ENCODE measurements at places on chromosomes 16 and 17.
A peak's percentile ranks its signal among the peaks of the same experiment; 100 is the strongest.

- peak; percentile 86 for DNase-seq
Measured at GRCh38 chr17:76714822-76715495, 4.2 kb upstream of the MXRA7 start.

DNA sequence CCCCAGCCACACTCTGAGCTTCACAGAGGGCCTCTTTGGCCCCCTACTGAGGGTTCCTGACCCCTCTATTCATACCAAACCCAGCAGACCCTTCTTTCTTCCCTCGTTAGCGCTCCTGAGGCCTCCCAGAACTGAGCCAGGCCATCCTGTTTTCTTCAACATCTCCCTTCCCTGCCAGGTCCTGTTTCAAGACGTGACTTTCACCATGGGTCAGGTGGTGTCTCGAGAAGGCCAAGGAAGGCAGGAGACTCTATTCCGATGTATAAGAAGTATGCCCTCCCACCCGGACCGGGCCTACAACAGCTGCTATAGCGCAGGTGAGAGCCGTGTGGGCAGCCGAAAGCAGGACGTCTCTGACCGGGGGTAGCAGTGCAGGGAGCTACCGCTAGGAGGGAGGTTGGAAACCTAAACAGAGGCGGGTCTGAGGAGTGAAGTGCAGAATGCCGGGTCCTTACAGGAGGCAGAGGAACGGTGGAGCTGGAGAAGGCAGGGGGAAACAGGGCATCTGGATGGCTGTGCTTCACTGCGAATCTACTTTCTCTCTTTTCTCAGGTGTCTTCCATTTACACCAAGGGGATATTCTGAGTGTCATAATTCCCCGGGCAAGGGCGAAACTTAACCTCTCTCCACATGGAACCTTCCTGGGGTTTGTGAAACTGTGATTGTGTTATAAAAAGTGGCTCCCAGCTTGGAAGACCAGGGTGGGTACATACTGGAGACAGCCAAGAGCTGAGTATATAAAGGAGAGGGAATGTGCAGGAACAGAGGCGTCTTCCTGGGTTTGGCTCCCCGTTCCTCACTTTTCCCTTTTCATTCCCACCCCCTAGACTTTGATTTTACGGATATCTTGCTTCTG, 1.3 kb upstream of the SENP3 start:
- DNase-seq: peak; percentile 72

GRCh38 chr16:60091071-60091470, 1357.0 kb upstream of the GOT2 start:
- DNase-seq: no peak

GRCh38 chr17:82767041-82767754, 15.3 kb downstream of the TBCD start:
- peak; percentile 62 for DNase-seq

- peak; percentile 13 for DNase-seq
Measured at GRCh38 chr17:14428648-14429029, 127.8 kb downstream of the HS3ST3B1 start.

- no peak for DNase-seq
Measured at GRCh38 chr17:55726440-55726839, 3.8 kb upstream of the TMEM100 start.

- no peak for DNase-seq
Measured at GRCh38 chr17:81511554-81511803, 1.1 kb downstream of the ACTG1 start.

DNA sequence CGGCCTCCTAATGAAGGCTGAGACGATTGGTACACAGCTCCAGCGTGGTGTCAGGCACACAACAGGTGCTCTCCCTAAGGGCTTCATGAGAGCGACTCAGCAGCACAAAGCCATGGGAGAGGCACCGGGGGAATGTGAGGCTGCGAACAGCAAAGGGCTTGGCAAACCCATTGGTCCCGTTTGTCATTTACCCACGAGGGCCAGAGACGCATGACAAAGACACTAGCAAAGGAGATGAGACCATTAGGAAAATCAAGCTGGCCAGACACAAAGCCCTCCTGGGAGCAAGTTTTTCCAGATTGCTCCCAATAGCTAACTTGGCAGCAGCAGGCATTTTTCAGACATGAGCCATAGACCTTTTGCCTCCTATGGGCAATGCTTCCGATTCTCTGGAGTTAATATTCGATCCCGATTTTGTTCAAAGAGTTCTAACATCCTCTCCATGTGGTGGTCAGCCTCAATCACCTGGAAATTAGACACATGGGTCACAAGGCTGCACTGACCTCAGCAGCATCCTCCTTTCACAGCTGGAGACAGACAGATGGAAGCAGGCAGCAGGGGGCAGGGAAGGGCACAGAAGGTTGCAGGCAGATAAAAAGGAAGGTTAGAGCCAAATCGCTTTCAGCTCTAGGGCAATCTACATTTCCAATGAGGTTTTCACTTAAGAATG, 38.2 kb downstream of the TK2 start:
- DNase-seq: no peak

DNA sequence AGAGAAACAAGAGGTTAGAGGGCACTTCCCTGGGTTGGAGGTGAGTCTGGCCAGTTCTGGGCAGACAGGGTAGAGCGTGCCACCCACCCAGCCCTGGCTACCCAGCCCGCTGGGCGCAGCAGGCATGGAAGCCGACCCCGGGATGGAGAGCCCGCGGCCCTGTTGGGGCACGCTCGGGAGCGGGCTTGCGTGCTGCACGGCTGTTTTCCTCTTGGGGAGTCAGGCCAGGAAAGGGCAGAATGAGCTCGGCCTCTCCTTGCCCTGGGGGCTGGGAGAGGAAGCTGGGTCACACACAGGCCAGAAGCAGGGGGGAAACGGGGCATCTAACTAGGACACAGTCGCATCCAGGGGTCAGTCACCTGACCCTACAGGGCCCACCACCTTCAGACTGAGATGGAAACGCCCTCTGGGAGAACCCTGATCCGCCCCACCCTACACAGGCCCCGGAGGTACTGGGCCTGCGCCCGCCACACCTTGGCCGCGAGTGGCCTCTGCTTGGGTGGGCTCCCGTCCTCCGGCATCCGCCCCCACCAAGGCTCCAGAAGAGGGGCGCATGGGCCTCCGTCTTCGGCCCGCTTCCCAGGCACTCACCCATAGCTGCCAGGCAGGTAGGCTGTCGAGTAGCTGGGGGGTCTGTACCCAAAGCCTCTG, 1.2 kb downstream of the SOX15 start:
- DNase-seq: no peak

DNA sequence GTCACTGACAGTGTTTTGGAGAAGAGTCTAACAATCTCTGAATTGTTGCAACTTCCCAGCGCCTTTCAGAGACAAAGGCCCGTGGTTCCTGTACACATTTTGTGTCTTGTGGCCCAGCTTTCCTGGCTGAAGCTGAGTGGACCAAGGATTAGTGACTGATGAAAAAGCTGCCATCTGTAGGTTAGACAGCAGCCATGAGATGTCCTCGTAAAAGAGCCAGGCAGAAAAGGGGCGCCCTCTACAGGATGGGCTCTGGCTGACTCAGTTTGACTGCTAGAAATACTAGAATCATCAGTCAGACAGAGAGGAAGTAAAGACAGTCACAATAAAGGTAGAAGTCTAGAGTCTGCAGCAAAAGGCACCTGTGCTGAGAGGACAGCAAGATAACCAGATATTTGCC, 26.5 kb upstream of the NF1 start:
- peak; percentile 73 for DNase-seq

GRCh38 chr16:49785970-49786369, 69.9 kb downstream of the ZNF423 start:
- DNase-seq: no peak

DNA sequence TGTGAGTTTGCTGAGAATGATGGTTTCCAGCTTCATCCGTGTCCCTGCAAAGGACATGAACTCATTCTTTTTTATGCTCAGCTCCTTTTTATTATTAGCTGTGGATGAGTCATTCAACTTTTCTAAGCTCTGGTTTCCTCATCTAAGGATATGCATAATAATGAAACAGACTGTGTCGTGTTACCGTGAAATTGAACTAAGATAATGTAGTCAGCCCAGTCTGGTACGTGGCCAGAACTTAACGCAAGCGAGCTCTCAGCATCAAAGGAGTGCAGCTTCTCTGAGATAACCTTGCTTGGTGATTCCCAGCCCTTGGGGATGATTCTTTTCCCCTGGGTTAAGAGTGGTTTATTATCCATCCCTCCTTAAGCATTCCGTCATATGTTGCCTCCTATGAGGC, 454.3 kb upstream of the EEF2KMT start:
- no peak for DNase-seq

- DNase-seq: peak; percentile 84
Measured at GRCh38 chr17:28842282-28843012, at the start of gene FAM222B. TSS of gene FAM222B (minus strand) at chr17:28842790. CDS start at chr17:28766667, 76,123 bp downstream.

GRCh38 chr17:53516636-53517035, 306.1 kb upstream of the KIF2B start:
- DNase-seq: no peak

DNA sequence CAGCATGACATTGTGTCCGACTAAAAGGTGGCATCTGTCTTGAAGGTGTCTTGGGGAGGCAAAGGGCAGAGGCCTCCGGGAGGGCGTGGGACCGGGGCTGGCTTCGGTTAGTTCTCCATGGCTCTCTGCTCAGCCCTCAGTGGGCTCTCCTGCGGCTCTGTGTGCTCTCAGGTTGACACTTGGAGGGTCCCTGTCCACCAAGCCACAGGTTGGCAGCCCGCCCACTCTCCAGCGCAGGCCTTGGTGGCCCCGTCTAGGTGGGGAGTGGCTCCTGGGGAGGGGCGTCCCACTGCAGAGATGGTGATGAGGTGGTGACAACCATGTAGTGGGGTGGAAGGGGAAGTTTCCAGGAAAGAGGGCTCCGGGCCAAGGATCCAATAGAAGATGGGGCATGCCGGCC, 31.6 kb downstream of the ADGRG5 start:
- no peak for DNase-seq

- no peak for DNase-seq
Measured at GRCh38 chr16:78106686-78107085, 7.2 kb downstream of the WWOX start.

- no peak for DNase-seq
Measured at GRCh38 chr17:16953347-16953746, 18.6 kb downstream of the TNFRSF13B start.

DNA sequence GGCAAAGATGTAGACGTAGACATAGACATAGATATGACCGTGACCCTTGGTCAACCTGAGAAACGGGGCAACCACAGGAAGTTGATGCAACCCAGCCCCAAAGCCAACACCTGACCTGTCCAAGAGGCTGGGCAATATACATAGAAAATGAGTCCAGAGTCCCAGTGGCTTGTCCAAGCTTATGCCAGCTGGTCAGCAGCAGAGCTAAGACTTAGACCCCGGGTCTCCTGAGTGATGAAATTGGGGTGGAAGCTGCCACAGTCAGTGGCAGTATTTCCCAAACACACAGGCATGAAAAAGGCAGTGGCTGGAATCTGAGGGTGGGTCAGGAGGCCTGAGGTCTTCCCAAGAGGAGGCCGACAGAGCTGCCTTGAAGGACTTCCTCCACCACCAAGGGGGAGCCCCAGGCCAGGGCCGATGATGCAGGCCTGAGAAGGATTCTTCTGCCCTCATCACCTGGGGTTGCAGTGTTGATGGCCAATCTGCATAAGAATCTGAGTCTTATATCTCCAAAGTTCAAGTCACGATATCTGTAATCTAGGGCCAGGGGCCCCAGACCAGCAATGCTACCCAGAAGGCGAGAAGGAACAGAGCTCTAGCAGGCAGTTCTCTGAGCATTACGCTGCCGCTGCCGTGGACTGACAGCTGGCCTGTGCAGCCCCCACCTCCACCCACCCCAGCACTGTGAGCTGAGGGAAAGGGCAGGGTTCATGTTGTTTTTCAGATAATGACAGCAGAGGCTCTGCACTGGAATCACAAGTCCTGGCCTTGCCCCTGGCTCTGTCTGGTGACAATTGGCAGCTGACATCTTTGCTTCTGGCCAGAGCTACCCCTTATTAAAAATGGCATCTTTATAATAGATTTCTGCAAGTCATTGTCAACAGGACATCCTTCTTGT, 72.7 kb downstream of the GNAO1 start:
- DNase-seq: no peak

GRCh38 chr17:74274060-74274708, at the start of gene DNAI2:
TSS of gene DNAI2 (plus strand) at chr17:74274234. CDS start at chr17:74281818, 7,584 bp downstream.
- no peak for DNase-seq

DNA sequence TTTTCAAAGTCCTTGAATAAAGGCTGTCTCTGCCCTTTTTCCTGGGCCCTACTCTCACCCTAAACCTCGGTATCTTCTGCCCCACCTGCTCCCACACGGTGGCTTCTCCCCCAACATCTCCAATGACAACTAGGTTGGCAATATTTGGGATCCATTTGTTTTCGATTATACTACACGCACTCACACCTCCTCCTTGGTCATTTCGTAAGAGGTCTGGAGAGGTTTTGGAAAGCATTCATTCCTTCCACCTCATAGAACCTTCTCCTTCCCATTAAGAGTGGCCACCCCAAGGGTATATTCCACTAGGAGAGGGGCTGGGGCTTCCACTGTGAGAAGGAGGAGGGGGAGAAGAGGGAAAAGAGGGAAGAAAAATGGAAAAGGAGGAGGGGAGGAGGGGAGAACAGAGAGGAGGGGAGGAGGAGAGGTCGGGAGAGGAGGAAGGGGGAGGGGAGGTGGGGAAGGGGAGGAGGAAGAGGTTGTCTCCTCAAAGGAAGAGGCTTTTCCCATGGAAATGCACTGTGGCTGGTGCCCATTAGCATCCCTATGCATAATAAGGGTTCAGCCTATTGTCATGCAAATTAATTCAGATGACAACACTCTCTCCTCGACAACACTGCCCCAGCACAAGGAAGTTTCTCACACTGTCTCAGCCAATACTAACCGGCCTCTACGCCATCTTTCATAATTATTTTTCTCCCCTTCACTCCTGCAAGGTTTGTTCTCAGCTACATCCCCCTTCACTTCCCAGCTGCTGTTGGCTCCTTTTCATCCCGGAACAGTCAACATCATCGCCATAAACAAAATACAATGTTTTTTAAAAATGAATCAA, 30.0 kb downstream of the SOX9 start:
- no peak for DNase-seq

GRCh38 chr16:66133643-66134338, 232.7 kb upstream of the CDH5 start:
- no peak for DNase-seq

DNA sequence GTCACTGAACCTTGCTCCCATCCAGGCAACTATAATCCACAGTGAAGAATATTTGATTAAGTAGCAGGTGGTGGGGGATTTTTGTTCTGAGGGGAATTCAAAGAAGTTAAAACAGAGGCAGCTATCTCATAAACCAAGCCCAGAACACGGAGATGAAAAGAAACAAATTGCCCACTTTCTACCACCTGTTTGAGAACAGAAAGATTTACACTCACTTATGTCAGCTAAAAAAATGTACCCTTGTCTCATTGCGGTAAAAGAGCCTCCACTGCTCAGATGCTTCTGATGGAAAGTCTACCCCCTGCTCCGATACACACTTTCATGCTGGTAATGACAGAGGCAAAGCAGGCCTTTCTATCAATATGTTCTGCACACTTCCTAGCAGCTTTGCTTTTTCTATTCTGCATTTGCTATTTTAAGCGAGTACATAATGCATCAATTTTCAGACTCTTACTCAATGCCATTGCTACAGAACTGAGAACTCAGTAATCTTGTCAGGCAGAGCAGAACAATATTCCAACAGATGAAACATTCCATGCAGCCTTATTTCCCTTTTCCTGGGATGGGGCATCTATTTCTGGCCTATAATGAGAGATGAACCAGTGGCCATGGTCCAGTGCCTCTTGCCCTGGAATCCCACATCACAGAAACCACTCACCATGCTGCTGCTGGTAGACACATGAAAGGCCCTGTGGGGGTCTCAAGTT, 29.0 kb downstream of the CDK5R1 start:
- DNase-seq: no peak

GRCh38 chr17:82690786-82691489, 7.6 kb downstream of the RAB40B start:
- DNase-seq: no peak

Measured in activated CD4-positive, alpha-beta T cell treated with anti-CD3 and anti-CD28 coated beads, Interleukin-2, amount 50 U/mL, for 48 hours (primary cell).